Mesenchymal stem cell (in vitro differentiated cells and primary cell): ENCODE measurements at places on chromosomes 12 and 14.
A peak's percentile ranks its signal among the peaks of the same experiment; 100 is the strongest.

- H3K36me3 ChIP-seq = no peaks in the 10 kb centered on the region
- H3K4me3 ChIP-seq = no peak overlapping the region
- no peaks in the 10 kb centered on the region for H3K4me1 ChIP-seq
- DNase-seq = no peak
Measured at GRCh38 chr12:95014554-95014953, 11.1 kb upstream of the NDUFA12 start.

GRCh38 chr12:124648710-124649384, 81.4 kb upstream of the NCOR2 start:
- no peaks in the 10 kb centered on the region for H3K36me3 ChIP-seq
- no peak for DNase-seq
- peaks cover 22% of the 10 kb centered on the region for H3K4me1 ChIP-seq
- no peak overlapping the region for H3K27ac ChIP-seq

DNA sequence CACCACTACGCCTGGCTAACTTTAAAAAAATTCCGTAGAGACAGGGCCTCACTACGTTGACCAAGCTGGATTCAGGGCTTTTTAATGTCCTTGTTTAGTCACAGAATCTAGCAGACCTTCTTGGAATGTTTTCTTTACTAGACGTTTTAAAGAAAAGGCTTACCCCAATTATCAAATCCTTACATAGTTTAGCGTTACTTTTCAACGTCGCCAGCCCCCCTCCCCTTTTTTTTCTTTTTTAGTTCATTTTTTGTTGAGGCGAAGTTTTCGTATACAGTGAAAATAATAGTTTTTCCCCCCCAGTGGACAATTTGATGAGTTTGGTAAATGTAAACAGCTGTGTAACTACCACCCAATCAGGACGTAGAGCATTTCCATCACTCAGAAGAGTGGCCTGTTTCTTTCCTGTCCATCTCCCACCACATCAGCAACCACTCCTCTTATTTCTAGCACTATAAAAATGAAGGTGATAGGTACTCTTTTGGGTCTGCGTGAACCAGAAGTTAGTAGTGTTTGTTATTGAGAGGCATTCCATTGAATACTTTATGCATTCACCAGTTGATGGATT, 753 bp upstream of the DLGAP5 start:
- peak overlapping the region; percentile 59 for H3K4me3 ChIP-seq
- no peaks in the 10 kb centered on the region for H3K36me3 ChIP-seq
- H3K27ac ChIP-seq = peak overlapping the region; percentile 26
- no peaks in the 10 kb centered on the region for H3K4me1 ChIP-seq

DNA sequence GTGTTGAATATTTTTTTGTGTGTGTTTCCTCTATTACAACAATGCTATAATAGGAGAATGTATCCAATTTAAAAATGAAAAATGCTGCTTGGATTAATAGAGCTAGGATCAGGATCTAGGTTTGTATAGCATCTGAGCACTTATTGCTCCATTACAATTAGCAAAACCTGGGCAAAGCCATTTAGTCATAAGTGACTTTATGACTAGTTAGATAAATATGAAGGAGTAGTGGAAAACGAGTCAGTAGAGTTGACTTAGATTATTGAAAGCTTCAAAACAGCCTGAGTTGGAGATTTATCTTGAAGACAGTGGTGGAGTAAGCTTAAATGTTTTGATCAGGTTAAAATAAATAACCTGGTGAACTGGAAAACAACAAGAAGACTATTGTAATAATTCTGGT, 2.8 kb downstream of the MED21 start:
- H3K4me3 ChIP-seq = no peak overlapping the region
- DNase-seq = no peak
- H3K27ac ChIP-seq = no peak overlapping the region
- no peaks in the 10 kb centered on the region for H3K27me3 ChIP-seq

GRCh38 chr12:69653703-69654102, 43.0 kb upstream of the LRRC10 start:
- no peaks in the 10 kb centered on the region for H3K36me3 ChIP-seq
- peaks cover 15% of the 10 kb centered on the region for H3K4me1 ChIP-seq
- peak; percentile 40 for DNase-seq
- no peaks in the 10 kb centered on the region for H3K27me3 ChIP-seq

GRCh38 chr14:61238611-61239245, 42.4 kb downstream of the TMEM30B start:
- H3K27me3 ChIP-seq = no peaks in the 10 kb centered on the region
- H3K4me1 ChIP-seq = no peaks in the 10 kb centered on the region
- no peak for DNase-seq
- no peak overlapping the region for H3K4me3 ChIP-seq
- no peak overlapping the region for H3K27ac ChIP-seq
- H3K36me3 ChIP-seq = no peaks in the 10 kb centered on the region
